HCEC 1CT (cell line): ENCODE measurements at places on chromosomes 7 and 10.

DNA sequence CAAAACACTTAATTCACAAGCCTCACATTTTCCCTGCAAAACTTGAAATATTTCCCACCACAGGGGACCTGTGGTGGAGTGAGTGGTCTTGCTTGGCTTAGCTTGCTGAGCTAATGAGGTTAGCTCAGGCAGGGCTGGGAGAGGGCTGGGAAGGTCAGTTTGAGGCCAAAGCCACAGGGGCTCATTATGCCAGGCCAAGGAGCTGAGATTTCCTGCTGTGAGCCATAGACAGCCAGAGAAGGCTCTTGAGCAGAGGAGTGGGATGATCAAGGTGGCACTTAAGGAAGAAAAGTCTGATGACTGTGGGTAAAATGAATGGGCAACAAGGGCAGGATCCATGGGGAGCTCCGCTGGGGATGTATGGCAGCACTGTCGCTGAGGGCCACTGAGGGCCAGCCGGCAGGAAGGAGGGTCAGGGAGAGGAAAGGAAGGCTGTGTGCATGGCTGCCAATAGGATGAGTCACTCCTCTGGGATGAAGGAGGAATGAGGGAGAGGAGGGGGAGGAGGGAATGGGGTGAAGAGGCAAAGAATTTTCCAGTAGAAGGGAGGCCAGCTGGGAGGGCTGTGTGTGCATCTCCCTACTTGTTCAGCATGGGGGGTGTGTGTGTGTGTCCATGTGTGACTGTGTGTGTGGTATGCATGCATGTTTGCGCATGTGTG lies 18.7 kb upstream of the ZNF488 start:
- DNase-seq: peak; percentile 90

GRCh38 chr7:79282070-79282694 lies 171.3 kb downstream of the MAGI2 start:
- DNase-seq: peak; percentile 88

DNA sequence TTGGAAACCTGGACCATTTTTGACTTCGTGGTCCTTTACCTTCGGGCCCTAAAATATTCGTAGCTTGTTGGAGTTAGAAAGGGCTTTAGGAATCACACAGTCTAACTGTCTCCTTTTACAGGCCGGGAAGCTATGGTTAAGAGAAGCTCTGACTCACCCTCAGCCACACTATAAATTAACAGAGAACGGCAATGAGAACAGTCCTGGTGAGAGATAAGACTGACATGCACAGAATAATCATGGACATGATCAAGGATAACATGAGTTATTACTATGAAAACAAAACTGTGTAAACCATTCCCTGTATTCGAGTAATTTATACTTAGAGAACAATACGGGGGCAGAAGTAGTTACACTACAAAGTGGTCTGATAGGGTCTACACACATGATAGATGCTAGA lies 162.5 kb upstream of the MALRD1 start:
- no peak for DNase-seq

- no peak for DNase-seq
Measured at GRCh38 chr7:150717814-150718420, 1.5 kb downstream of the GIMAP1 start.

DNA sequence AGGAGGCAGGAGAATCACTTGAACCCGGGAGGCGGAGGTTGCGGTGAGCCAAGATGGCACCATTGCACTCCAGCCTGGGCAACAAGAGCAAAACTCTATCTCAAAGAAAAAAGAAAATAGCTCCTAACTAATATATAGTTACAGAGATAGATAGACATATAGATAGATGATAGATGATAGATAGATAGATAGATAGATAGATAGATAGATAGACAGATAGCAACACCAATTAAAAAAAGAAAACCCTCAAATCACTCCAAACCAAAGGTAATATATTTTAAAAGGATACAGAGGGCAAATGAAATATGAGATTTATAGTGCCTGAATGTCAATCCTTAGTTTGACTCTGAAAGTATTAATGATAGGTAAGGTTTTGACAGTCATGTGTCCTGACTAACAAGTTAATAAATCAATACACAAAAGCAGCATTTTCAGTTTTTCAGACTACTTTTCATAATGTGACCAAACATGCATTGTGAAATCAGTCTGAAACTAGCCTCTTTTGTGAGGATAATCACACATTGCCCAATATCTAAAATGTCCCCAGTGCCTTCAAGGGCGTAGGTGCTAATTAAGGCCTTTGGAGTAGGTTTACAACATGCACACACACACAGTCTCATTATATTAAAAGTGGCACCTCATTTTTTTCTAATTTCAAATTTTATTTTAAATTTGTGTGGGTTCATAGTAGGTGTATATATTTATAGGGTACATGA lies 61.2 kb downstream of the BPGM start:
- no peak for DNase-seq

- DNase-seq: no peak
Measured at GRCh38 chr7:74029089-74029785, 1.3 kb downstream of the ELN start.

- DNase-seq: no peak
Measured at GRCh38 chr10:74049955-74050354, 52.0 kb downstream of the VCL start.

DNA sequence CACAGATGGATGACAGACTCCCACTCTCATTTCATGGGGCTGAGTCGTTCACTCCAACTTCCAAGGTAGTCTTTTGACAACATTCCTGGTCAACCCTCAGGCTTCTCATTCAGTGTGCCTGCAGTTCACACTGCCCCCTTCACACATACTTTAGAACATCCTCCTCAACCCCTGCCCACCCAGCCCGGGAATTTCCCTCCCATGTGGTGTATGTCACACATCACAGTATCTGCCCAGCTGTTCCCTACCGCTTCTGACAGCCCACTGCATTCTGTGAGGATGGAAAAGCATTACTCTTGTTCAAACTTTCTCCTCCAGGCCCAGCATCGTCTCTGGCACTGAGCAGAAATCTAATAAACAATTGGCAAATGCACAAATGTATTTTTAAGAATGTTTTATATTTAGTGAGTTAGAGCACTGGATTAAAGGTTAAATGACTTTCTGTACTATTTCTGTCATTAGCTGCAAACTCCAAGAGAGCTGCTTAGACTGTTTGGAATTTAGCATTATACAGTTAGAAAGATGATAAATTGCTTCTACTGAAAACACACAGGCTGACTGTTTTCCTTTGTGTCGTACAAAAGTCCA lies 110.4 kb downstream of the SFMBT2 start:
- peak; percentile 34 for DNase-seq

- DNase-seq: peak; percentile 12
Measured at GRCh38 chr7:101402081-101402779, 39.6 kb downstream of the COL26A1 start.

GRCh38 chr7:100964630-100965029 lies 4.7 kb upstream of the MUC12 start:
- no peak for DNase-seq

- no peak for DNase-seq
Measured at GRCh38 chr10:77812741-77813140, 113.8 kb downstream of the DLG5 start.

DNA sequence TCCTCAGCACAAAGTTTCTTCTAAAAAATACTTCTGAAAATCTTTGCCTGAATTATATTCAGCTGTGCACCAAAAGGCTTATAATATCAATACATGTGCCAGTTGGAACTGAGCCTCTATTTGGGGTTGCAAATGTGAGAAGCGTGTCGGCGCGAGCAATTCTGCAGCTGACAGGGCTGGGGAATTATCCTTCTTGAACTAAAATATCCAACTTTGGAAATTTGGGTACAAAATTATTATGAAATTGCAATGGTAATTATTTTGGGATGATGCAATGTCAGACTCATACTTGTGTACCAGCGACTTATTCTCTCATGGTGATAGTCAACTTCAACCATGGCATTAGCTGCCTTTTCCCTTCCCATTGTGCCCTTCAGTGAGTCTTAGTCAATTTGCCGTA lies 507.0 kb upstream of the KLF6 start:
- DNase-seq: no peak

GRCh38 chr7:128937647-128938543 lies at the start of gene IRF5:
Gene IRF5, plus strand, starts transcription at chr7:128937927. Its CDS starts 4,155 bp downstream, at chr7:128942082.
- no peak for DNase-seq

- DNase-seq: no peak
Measured at GRCh38 chr10:49365275-49365674, 30.6 kb downstream of the DRGX start.

GRCh38 chr10:36608251-36608650 lies 517.1 kb upstream of the ANKRD30A start:
- DNase-seq: no peak

DNA sequence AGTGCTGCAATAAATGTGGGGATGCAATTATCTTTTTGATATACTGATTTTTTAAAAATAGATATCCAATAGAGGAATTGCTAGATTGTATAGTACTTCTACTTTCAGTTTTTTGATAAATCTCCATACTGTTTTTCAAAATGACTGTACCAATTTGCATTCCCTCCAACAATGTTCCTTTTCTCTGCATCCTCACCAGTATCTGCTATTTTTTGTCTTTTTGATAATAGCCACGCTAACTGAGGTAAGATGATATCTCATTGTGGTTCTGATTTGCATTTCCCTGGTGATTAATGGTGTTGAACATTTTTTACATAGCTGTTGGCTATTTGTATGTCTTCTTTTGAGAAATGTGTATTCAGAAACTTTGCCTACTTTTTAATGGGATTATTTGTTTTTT lies 217.7 kb upstream of the MTPN start:
- DNase-seq: no peak
